ENCODE measurements at places on chromosomes 13 and 19. TPM values are rescaled to one million over a fixed set of nuclear protein-coding genes. Genes with fewer than 3 reads are reported as not detected.
A peak's percentile ranks its signal among the peaks of the same experiment; 100 is the strongest.

DNA sequence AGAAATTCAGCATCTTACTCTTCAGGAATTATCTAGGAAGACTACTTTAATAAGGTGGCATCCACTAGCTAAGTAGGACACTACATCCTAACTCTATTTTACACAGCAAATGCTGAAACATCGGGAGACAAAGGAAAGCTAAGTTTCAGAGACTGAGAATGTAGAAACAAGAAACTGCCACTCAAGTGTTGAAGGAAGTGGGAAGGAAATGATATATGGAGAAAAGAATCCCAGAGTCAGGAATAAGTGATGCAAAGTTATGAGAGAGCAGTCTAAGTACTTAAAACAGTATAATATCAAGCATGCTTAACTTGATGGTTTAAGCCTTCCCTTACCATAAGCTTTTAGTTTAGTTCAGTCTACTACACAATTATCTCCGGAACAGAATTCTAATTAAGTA is 52.4 kb downstream of the RBM26 start:
- peaks cover 62% of the 10 kb centered on the region for H3K36me3 ChIP-seq
- DNase-seq: no peak
- H3K4me1 ChIP-seq: no peaks in the 10 kb centered on the region
- H3K4me3 ChIP-seq: no peak overlapping the region
- no peak overlapping the region for H3K27ac ChIP-seq

- H3K36me3 ChIP-seq: peaks cover 24% of the 10 kb centered on the region
- no peak overlapping the region for H3K4me3 ChIP-seq
- no peak overlapping the region for H3K27ac ChIP-seq
Observed at GRCh38 chr19:3642987-3643673, 16.5 kb upstream of the CACTIN start.

DNA sequence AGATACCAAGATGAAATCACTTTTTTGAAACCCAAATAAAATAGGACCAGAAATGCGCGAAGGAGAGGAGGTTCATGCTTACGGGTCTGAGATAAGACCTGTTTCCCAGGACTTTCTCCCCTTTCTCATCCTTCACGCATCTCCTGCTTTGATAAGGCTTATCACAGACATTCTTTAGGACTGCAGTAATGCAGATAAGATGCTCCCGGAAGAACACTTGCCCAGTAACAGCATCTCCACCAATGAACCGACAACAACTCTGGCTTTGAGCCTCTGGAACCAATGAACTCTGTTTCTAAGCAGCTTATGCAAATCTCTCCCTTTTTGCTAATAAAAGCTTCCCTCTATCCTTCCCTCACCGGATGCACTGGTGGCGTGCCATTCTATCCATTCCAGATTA is 783.4 kb upstream of the ARGLU1 start:
- no peak overlapping the region for H3K4me3 ChIP-seq
- no peaks in the 10 kb centered on the region for H3K36me3 ChIP-seq
- H3K4me1 ChIP-seq: no peaks in the 10 kb centered on the region
- DNase-seq: no peak

The PPP1R15A gene
- 1,174 TPM for total RNA-seq

DNA sequence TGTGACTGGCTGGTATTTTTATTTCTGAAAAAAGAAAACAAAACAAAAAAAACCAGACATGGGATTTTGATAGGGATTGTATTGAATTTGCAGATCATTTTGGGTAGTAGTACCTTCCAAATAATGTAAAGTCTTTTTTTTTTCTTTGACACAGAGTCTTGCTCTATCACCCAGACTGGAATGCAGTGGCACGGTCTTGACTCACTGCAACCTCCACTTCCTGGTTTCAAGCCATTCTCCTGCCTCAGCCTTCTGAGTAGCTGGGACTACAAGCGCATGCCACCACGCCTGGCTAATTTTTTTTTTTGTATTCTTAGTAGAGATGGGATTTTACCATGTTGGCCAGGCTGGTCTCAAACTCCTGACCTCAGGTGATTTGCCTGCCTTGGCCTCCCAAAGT is 4.2 kb downstream of the ZNF101 start:
- no peaks in the 10 kb centered on the region for H3K27me3 ChIP-seq
- H3K36me3 ChIP-seq: peaks cover 46% of the 10 kb centered on the region
- peaks cover 36% of the 10 kb centered on the region for H3K4me1 ChIP-seq
- no peak overlapping the region for H3K27ac ChIP-seq
- H3K4me3 ChIP-seq: no peak overlapping the region

DNA sequence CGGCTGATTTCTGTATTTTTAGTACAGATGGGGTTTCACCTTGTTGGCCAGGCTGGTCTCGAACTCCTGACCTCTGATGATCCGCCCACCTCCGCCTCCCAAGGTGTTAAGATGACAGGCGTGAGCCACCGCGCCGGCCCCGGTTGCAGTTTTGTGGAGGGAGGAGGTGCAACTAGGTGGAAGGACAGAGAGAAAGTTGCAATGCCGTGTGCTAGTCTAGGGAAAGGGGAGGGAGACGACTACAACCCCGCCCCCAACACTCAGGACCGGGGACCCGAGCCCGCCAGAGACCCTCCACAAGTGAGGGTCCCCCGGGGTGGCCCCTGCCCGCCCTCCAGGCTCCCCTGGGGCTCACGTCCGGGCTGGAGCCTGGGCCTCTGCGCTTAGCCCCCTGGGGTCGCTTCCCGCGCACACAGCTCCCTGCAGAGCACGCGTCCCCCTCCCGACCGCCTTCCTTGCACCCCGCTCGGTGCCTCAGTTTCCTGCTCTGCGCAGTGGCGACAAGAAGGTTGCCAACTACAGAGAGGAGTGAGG is 1.2 kb upstream of the ARID3A start:
- H3K4me3 ChIP-seq: peak overlapping the region; percentile 97
- no peaks in the 10 kb centered on the region for H3K36me3 ChIP-seq
- peaks cover 5% of the 10 kb centered on the region for H3K27me3 ChIP-seq
- H3K27ac ChIP-seq: peak overlapping the region; percentile 95
- peak; percentile 52 for DNase-seq
- peaks cover 52% of the 10 kb centered on the region for H3K4me1 ChIP-seq

- no peak overlapping the region for H3K27ac ChIP-seq
- H3K27me3 ChIP-seq: no peaks in the 10 kb centered on the region
- no peak overlapping the region for H3K4me3 ChIP-seq
- H3K36me3 ChIP-seq: no peaks in the 10 kb centered on the region
- peaks cover 9% of the 10 kb centered on the region for H3K4me1 ChIP-seq
Observed at GRCh38 chr13:41136396-41137031, 3.9 kb upstream of the KBTBD6 start.

DNA sequence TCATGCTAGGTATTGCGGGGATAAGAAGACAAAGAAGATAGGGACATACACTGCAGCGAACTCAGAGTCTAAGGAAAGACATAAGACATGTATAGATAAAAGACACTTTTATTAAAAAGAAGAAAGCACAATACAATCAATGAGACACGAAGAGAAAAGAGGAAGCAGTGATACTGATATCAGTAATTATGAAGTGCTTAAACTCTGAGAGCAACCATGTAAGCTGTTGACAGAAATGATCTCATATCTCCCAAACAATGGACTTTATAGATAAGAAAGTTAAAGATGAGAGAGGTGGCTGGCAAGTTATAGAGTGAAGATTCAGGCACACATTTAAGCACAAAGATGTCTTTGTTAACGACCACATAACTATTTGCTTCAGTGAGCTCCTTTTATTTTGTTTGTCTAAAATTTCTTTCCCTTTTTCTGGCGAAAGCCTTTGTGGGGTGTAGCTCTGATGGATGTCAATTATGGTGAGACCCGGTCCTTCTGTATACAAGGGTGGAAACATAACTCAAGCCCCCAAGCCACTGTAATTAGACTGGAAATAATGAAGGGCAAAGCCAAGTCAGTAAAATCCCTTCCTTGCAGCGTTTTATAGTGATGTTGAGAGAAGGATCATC is 818.0 kb upstream of the SLC10A2 start:
- H3K27me3 ChIP-seq: no peaks in the 10 kb centered on the region
- no peaks in the 10 kb centered on the region for H3K4me1 ChIP-seq
- no peaks in the 10 kb centered on the region for H3K36me3 ChIP-seq

DNA sequence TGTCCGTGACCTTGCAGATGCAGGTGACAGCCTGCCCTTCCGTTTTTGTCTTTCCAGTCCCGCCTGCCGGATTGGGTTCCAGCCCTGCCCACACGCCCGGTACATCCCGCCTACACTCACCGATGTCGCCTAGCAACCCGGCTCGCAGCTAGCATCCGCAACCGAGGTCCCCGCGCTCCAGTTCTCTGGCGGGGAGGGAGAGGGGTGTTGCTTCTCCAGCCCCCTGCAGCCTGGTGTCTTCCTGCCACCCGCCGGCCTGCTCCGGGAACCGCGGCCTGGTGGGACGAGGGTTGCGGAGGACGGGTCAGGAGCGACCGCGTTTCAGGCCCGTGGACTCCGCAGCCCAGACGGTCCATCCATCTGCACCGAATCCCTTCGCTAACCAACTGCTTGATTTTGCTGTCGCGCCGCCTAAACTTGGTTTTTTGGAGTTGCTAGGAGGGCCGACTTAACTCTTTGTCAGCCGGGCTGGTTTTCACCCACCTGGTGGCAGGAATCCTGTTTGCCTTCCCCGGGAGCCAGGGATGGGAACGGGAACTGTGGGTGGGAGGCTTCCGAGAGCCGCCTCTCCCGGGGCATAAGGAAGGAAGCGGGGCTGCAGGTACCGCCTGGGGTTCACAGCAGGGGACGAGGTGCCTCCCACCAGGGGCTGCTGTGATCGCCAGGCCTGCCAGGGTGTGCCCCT is 15.4 kb upstream of the MATK start:
- peak overlapping the region; percentile 34 for H3K27ac ChIP-seq
- peak; percentile 64 for DNase-seq
- H3K4me3 ChIP-seq: peak overlapping the region; percentile 10
- no peaks in the 10 kb centered on the region for H3K27me3 ChIP-seq
- peaks cover 91% of the 10 kb centered on the region for H3K4me1 ChIP-seq

The OR7C1 gene
- not detected for total RNA-seq

The RFC3 gene
- 5.5 TPM for total RNA-seq

The CGB5 gene
- total RNA-seq: not detected

DNA sequence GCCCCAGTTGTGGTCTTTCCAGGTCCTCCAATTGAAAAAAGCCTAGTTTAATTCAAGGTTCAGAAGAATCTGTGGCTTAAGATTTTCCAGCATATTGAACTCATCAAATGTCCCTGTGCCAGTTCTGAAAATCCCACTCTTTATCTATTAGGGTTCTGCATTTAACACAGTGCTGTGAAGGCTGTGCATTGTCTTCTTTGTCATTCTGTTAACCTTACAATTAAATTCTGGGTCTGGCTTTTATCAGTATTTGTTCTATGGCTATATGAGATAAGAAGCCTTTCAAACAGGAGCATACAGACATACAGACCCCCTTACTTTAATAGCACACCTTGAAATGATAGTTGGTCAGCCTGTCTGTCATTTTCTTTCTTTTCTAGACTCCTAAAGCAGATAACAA is 362.1 kb upstream of the DACH1 start:
- H3K27me3 ChIP-seq: no peaks in the 10 kb centered on the region
- DNase-seq: no peak
- no peaks in the 10 kb centered on the region for H3K36me3 ChIP-seq
- no peak overlapping the region for H3K27ac ChIP-seq
- H3K4me3 ChIP-seq: no peak overlapping the region

GRCh38 chr13:102295316-102296048 is 106.4 kb downstream of the FGF14 start:
- no peaks in the 10 kb centered on the region for H3K4me1 ChIP-seq
- no peak for DNase-seq
- H3K36me3 ChIP-seq: no peaks in the 10 kb centered on the region
- no peak overlapping the region for H3K27ac ChIP-seq
- no peaks in the 10 kb centered on the region for H3K27me3 ChIP-seq

DNA sequence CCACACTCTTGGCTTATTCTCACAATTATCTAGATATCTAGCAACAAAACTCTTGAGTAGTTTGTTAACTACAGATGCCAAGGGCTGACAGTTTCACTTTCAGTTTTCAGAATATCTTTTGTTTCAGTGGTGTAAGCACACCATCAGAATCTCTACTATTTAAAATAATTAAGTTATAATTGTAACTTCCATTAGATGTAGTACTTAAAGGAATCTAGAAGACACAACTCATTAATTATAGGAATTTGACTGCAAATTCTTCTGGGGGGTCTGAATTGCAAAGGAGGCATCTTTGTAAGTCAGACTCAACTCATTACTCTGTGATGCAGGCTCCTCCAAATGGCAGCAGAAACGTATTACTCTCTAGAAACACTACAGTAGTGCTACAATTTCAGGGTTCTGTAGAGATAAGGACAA is 44.9 kb upstream of the USPL1 start:
- H3K36me3 ChIP-seq: no peaks in the 10 kb centered on the region
- H3K4me1 ChIP-seq: peaks cover 25% of the 10 kb centered on the region
- no peaks in the 10 kb centered on the region for H3K27me3 ChIP-seq
- H3K4me3 ChIP-seq: peak overlapping the region; percentile 5
- peak; percentile 67 for DNase-seq
- H3K27ac ChIP-seq: peak overlapping the region; percentile 66

- no peak overlapping the region for H3K4me3 ChIP-seq
- H3K27ac ChIP-seq: no peak overlapping the region
- no peaks in the 10 kb centered on the region for H3K27me3 ChIP-seq
- H3K36me3 ChIP-seq: no peaks in the 10 kb centered on the region
- no peaks in the 10 kb centered on the region for H3K4me1 ChIP-seq
Observed at GRCh38 chr19:3467437-3468198, 12.7 kb downstream of the SMIM24 start.

The MBD3L2 gene
- total RNA-seq: not detected

GRCh38 chr19:40805258-40805868 is 6.4 kb downstream of the EGLN2 start:
- H3K27me3 ChIP-seq: no peaks in the 10 kb centered on the region
- DNase-seq: peak; percentile 68
- peaks cover 93% of the 10 kb centered on the region for H3K4me1 ChIP-seq
- no peak overlapping the region for H3K4me3 ChIP-seq

The GRIN3B gene
- 0.15 TPM for total RNA-seq

- H3K4me3 ChIP-seq: no peak overlapping the region
- H3K27me3 ChIP-seq: no peaks in the 10 kb centered on the region
- H3K4me1 ChIP-seq: no peaks in the 10 kb centered on the region
- DNase-seq: no peak
- no peaks in the 10 kb centered on the region for H3K36me3 ChIP-seq
Observed at GRCh38 chr13:43285933-43286597, 262.7 kb downstream of the DNAJC15 start.

The NMRK2 gene
- not detected for total RNA-seq

- H3K27ac ChIP-seq: no peak overlapping the region
- no peak overlapping the region for H3K4me3 ChIP-seq
- no peaks in the 10 kb centered on the region for H3K36me3 ChIP-seq
Observed at GRCh38 chr13:88823114-88823513, 1151.9 kb downstream of the SLITRK5 start.

The TEX101 gene
- not detected for total RNA-seq

The FBXO27 gene
- not detected for total RNA-seq

DNA sequence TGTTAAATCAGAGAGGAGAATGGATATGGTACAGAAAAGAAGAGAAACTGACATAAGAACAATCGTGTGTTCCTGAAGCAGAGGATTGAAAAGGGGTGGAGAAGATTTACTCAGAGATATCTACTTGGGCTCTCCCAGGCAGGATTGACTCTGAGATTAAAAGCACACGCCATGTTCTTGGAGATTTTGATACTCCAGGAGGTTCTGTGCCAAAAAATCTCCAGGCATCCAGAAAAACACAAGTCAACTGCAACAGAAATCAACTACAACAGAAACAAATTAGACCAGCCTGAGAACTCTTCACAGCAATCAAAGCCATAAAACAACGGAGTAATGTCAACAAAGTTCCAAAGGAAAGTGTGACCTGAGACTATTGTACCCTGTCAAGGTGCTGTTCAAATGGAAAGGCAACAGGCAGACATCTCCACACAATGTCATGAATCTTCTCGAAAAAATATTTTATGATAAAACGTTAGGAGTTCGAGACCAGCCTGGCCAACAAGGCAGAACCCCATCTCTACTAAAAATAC is 104.2 kb downstream of the UBL3 start:
- no peak for DNase-seq
- H3K4me3 ChIP-seq: no peak overlapping the region
- H3K36me3 ChIP-seq: no peaks in the 10 kb centered on the region
- H3K27ac ChIP-seq: no peak overlapping the region
- H3K27me3 ChIP-seq: no peaks in the 10 kb centered on the region
